ENCODE measurements at places on chromosomes 7 and 10. TPM values are rescaled to one million over a fixed set of nuclear protein-coding genes. Genes with fewer than 3 reads are reported as not detected.

GRCh38 chr10:23015021-23015707 is 80.2 kb upstream of the MSRB2 start:
- no peak for DNase-seq
- H3K27ac ChIP-seq = no peak overlapping the region
- H3K27me3 ChIP-seq = peaks cover 19% of the 10 kb centered on the region
- H3K4me3 ChIP-seq = no peak overlapping the region

DNA sequence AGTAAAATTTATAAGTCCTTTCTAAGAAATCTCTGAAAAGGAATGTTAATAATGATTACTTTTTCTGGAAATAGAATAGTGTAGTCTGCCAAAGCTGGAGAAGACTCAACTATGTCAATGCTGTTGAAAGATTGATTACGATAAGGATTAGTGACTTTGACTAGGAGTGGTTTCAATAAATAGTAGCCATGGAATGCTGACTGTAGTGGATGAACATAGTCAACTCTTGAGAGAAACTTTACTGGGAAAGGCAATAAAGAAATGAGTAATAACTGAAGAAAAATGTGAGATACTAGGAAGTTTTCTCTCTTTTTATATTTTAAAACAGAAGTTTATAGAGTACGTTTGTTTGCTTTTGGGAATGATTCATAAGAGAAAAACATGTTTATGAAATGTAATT is 105.0 kb upstream of the CDK13 start:
- no peak for DNase-seq
- H3K36me3 ChIP-seq = no peaks in the 10 kb centered on the region
- no peak overlapping the region for H3K4me3 ChIP-seq

- H3K27ac ChIP-seq = no peak overlapping the region
- peaks cover 52% of the 10 kb centered on the region for H3K4me1 ChIP-seq
- H3K4me3 ChIP-seq = no peak overlapping the region
Measured at GRCh38 chr7:47337531-47337930, 244.4 kb downstream of the TNS3 start.

ABCB4 gene
- 0.06 TPM for total RNA-seq

ADIRF gene
- total RNA-seq = 112 TPM

DNA sequence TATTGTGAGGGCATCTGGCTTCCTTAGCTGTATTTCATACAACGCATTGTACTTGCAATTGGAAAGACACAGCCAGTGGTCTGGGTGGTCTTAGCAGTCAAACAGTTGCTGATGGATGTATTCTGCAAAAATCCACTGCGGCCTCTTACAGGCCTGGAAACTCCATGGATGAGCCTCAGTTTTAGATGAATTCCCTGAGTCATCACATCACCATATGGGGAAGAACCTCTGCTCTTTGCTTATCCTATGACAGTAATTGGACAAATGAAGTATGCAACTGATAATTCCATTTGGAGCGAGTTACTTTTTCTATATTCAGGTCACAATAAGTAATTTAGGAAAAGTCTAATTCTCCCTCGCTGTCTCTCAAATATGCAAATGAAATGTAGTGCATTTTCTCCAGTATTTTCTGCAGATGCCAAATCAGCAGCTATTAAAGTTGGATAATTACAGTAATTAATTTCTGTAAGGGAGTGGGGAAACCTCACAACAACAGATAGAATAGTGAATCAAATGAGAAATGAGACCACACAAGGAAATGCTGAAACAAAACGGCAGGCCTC is 78.8 kb downstream of the WDFY4 start:
- H3K27ac ChIP-seq = no peak overlapping the region
- H3K27me3 ChIP-seq = peaks cover 36% of the 10 kb centered on the region
- H3K4me3 ChIP-seq = no peak overlapping the region
- no peak for DNase-seq
- H3K4me1 ChIP-seq = no peaks in the 10 kb centered on the region
- H3K36me3 ChIP-seq = no peaks in the 10 kb centered on the region

GRID2IP gene
- not detected for total RNA-seq

DNA sequence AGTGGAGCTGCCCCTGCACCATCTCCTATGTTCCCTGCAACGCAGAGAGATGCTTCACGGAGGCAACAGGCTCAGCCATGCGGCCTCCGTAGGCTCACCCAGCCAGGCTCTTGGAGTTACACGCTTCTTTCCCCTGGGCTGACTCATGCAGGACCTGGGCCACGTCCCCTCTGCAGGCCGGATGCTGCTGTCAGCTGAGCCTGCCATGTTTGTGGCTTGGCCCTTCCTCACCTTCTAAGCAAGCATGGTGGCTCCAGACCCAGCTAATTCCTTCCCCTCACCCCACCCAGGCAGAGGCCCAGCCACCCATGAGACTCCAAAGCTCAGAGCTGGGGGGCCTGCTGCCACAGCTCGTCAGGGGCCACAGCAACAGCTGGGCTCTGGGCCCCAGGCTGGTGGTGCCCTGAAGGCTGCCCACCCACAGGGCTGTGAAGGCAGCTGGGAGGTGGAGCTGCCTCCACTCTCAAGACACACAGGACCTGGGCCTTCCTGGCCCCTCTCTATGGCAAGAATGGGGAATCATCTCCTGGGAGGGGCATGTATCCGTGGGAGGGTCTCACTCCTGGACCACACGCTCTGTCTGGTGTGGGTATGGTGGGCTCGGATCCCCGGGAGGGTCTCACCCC is 219.6 kb downstream of the ELFN1 start:
- H3K4me1 ChIP-seq = peaks cover 20% of the 10 kb centered on the region
- H3K36me3 ChIP-seq = peaks cover 18% of the 10 kb centered on the region

TACC2 gene
- total RNA-seq = 19.5 TPM
